Right kidney (tissue), 9 donors: ENCODE measurements at places on chromosomes 11 and 22.
A peak's percentile ranks its signal among the peaks of the same experiment; 100 is the strongest.

DNA sequence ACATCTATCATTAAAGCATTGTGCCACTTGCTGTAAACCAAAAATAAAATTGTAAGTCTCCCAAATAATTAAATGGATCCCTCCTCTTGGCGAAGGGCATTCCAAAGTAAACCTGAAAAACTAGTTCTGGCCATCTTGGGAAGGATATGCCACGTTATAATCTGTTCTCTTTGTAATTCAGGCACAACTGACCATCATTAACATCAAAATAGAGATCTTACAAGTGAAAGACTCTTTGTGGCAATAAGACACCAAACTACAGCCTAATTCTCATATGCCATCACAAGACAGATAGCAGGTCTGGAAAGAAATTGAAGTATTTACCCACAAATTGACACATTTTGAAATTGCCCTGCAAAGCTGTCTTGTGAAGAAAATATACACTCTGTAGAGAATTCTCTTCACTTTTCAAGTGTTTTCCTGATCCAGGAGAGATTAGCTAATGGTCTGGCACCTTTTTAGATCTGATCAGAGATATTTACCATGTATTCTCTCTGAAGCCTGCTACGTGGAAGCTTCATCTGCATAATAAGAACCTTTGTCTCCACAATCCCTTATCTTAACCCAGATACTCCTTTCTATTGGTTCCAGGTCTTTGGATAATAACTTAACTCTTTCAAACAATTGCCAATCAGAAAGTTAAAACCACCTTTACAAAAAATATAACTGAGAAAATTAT lies 630.4 kb upstream of the CCDC179 start:
- no peak for DNase-seq

DNA sequence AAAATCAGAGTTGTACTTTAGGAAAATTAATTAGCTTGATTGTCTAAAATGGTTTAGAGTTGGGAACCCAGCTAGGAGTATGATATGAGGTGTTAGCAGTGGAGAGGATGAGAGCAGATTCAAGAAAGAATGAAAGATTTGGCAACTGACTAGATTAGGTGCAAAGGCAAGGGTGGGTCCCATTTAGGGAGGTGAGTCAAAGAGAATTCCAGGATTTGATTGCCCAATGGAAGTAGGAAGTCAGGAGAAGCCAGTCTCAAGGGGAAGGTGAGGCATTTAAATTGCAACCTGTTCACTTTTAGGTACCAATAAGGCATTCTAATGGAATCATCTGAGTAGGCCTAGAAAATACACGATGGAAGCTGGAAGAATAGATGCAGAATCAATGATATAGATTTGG lies 3.6 kb upstream of the CKAP5 start:
- no peak for DNase-seq

DNA sequence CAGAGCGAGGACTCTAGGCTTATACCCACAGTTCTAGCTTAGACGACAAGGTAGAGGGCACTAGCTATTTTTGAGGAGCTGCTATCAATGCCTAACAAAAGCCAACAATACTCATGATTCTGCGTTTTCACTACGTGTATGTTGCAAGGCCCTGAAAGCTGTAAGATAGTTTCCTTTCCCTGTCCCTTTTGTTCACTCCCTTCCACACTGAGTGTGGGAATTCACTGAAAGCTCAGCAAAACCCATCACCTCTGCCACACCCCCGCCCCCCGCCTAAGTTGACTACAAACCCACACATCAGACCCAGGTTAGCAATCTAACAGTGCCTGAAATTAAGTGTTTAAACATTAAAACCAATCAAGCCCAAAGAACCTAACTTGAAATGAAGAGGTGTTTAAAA lies 6.2 kb upstream of the LDLRAD3 start:
- peak; percentile 36 for DNase-seq

GRCh38 chr11:58530236-58530635 lies 22.3 kb upstream of the OR5B21 start:
- DNase-seq, result no peak

DNA sequence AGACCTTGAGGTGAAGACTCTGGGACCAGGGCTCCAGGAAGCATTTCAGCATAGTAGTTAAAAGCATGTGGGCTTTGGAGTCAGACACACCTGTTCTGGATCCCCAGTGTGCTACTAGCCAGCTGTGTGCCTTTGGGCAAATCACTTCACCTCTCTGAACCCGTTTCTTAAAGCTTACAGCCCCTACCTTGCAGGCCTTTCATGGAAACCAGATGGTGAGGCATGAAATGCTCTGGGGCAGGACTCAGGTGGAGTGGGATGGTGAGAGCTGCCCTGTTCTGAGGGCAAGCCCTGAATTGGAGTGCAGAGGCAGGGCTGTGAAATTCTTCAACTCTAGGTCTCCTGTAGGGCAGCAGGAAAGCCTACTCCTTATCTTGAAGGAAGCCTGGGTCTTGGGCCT lies 10.5 kb downstream of the UCP2 start:
- no peak for DNase-seq

GRCh38 chr11:59114344-59114743 lies 7.3 kb downstream of the FAM111B start:
- DNase-seq, result no peak

DNA sequence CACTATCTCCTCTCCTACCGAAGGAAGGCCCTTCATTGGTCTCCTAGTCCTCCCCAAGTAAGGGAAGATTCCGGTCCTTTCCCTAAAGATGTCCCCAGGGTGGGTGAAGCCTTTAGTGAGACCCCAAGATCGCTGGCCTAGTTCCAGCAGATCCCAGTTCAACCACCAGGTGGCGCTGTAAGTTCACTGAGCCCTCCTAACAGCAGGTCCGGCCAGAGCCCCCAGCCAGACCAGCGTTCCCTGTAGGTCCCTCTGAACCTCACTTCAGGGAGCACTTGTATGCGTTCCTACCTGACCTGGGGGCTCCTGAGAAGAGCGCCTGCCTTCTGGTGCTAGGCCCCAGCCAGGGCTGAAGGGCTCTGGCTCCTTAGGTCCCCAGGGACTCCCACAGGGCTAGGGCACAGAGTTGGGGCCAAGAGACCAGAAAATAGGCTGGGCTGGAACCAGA lies 38.1 kb downstream of the LMO1 start:
- DNase-seq, result peak; percentile 67

DNA sequence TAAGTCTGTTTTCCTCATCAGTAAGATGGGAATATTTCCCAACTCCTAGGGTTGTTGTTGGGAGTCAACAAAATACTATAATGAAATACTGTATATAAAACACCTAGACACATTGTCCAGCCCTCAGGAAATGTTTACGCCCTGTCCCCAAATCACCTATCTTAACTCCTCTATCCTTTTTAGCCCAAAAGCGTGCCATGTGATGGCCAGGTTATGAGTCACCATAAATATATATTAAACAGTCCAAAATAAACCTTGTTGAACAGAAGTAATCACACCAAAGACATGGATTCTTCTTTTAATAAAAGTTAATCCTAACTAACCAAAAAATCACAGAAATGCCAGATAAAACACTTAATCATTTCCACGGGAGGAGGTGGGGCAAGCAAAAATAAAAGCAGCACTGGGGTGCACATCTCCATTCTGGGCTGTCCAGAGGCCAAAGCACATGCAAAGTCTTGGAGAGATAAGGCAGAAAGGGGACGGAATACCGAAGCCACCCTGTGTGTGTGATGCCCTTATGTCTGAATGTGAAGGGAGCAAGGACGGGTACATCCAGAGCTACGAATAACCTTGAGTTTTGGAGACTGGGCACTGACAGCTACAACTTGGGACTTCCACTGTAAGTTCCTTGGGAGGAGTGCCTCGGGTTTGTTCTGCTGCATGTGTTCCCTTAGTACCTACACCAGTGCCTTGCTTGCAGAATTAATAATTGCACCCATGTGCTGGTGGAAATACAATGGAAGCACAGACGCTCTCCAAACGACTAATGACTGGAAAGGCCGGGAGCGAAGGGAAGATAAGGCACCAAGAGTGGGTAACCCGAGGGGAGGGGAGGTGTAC lies 1.1 kb downstream of the OSBP start:
- no peak for DNase-seq

- no peak for DNase-seq
Measured at GRCh38 chr11:35045236-35045820, 93.6 kb upstream of the CD44 start.

GRCh38 chr11:94545264-94546161 lies 1.8 kb downstream of the FUT4 start:
- peak; percentile 10 for DNase-seq

- DNase-seq, result no peak
Measured at GRCh38 chr11:117782101-117782500, 14.9 kb downstream of the DSCAML1 start.
